Activated CD8-positive, alpha-beta memory T cell treated with anti-CD3 and anti-CD28 coated beads for 24 hours (primary cell): ENCODE measurements at places on chromosomes 6 and 20.
A peak's percentile ranks its signal among the peaks of the same experiment; 100 is the strongest.

GRCh38 chr6:95784869-95785268, 207.5 kb downstream of the MANEA start:
- no peak for DNase-seq

DNA sequence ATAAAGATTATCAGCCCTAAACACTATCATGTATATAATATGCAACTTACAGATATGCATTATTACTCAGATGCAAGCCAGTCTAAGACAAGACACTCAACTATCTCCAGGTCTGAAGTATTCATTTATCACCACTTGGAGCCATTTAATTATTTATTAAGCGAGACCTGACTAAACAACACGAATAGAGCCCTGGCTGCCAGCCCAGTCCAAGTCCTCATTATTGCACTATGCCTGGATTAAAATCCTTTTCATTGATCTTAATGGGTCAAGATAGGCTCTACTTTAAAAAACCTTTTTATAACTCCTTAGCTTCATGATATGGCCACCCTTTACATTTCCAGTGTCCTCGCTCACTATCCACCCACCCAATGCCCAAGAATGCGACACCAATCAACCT, 183.1 kb upstream of the MARCKS start:
- no peak for DNase-seq

DNA sequence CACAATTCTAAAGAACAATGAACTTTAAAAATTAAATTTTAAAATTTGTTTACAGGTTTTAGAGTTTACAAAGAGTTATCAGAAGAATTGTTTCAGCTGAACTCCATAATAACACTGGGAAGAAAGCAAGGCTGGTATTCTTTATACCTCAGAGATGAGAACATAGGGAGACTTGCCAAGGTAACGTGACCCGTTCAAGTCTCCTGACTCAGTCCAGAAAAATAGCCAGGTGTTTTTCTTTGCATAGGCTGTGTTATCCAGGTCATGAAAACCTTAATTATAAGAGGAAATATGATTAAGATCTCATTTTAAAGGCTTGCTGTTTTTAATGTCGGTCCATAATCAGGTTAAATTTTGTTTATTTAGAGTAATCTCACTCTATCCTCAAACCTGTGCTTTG, 8.5 kb upstream of the C6orf141 start:
- no peak for DNase-seq

GRCh38 chr20:13017883-13018535, 9.2 kb downstream of the SPTLC3 start:
- no peak for DNase-seq

DNA sequence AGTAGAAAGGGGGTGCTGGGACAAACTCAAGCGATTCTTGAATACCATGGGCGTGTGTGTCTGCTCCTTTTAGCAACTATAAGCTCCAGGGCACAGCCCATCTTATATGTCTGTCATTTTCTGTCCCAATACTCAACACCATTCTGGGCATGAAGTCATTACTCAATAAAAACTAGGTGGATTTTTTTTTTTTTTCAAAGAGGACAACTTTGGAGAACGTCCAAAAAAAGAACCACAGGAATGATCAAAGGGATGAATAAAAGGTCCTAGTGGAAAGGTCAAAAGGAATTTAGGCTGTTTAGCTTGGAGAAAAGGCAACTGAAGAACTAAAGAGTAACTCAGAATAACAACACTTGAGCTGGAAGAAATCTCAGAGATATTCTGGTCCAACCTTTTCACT, 24.4 kb downstream of the UQCC1 start:
- no peak for DNase-seq

DNA sequence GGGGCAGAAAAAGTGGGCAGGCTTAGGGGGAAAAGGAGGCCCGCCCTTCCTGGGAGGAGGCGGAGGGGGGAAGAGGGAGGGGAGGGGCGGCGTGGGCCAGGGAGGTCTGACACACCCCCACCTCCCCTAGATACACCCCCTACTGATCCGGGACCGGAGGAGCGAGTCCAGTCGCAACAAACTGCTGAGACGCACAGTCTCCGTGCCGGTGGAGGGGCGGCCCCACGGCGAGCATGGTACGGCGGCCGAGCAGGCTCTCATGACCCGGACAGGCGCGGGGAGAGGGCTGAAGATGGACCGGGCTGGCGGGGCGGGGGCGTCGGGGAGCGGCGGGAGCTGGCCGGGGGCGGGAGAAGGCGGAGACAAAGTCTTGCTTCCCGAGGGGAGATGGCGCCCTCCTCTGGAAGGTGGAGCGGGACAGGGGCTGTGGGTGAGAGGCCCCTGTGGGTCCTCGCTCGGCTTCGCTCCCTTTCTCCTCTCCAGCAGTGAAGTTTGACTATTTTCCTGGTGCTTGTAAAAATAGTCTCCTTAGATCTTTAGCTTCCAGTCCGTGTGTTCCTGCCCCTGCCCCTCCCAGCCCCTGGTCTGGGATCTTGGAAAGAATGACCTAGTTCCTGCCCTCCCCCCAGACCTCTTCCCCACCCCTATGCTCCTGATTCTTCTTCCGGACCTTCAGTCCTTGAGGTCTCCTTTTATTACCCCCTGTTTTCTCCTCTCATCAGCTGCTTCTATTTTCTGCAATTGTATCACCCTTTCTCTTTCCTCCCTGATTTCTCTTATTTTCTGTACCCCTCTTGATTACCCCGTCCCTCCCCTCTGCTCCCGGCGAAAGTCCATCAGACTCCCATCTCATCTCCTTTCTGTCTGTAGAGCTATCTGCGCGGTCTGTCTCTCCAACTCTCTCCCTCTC, 6.1 kb downstream of the SYNGAP1 start:
- peak; percentile 91 for DNase-seq

DNA sequence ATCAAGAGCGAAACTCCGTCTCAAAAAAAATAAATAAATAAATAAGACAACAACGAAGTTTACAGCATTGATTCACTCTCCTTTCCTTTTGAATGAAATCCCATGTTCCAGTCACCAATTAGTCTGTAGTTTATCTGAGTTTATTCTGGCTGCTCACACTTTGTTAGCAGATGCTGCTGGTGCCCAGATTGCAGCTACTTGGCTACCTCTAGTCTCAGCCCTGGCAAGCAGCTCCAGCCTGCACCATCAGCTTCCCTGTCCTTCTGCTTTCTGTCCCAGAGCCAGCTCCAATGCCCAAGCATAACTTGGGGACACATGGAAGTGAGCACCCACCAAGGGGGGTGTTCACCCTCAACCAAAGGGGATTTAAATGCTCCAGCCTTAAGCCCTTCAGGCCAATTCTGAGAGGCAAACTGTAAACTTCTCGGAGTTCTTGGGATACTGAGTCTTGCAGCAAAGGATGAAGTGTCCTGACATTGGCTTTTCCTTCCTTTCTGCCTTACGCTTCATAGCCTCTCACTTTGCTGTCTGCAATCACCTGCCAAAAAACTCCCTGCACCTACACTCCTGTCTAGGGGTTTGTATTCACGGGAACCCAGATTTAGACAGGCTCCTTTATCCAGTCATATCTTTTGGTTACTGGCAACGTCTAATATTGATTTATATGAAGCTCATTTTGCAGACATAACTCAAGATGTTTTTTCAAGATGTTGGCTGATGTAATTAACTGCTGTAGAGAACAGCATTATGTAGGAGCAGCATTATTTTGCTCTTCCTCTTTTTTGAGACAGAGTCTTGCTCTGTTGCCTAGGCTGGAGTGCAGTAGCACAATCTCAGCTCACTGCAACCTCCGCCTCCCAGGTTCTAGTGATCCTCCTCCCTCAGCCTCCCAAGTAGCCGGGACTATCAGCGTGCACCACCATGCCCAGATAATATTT, 9.8 kb upstream of the TASP1 start:
- DNase-seq = no peak

- no peak for DNase-seq
These were observed 50.5 kb downstream of the KCNQ2 start for GRCh38 chr20:63421913-63422312.

GRCh38 chr6:37042150-37042549, 36.7 kb downstream of the FGD2 start:
- DNase-seq = no peak

DNA sequence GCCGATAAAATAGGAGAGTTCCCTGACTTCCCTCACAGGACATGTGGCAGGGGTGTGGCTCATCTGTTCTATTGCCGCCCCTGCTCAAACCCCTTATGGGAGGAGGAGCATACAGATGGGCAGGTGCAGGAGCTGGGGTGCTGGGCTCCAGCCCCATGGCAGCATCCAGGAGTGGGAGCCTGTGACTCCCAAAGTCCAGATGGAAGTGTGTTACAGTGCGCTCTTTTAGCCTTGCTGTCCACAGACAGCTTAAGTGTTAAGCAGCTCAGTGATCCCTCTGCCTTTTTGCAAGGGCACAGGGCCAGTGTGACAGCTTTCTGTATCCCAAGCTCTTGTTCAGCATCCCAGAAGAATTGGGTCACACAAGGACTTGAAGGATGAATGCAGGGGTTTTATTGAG, 212.3 kb upstream of the MYLIP start:
- DNase-seq = no peak

GRCh38 chr6:127164036-127164435, 45.6 kb downstream of the RSPO3 start:
- DNase-seq = no peak

DNA sequence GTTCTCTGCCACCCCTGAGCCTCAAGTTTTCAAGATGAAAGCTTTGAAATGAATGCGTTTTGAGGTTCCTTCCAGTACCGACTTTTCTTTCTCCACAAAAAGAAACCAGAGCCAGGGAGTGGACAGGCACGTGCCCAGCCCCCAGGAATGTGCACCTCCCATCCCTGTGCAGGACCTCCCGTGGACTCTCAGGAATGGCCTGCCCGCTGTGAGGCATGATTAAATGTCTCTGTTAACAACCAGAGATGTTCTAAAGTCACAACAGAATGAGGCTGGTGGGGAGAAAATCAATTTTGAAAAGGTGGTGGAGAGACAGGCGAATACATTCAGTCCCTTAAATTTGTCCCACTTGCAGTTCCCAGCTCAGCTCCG, 1.5 kb downstream of the TGM3 start:
- no peak for DNase-seq

DNA sequence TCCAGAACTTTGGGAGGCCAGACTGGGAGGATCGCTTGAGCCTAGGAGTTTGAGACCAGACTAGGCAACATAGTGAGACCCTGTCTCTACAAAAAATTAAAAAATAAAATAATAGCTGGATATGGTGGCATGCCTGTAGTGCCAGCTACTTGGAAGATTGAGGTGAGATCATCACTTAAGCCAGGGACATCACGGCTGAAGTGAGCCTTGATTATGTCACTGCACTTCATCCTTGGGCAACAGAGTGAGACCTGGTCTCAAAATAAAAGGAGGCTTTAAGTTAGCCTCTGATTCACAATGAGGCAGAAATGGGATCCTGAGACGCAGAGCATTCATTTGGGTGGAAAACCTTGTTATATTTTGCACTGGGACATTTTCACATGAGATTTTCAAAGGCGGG, 57.0 kb downstream of the TULP4 start:
- DNase-seq = no peak

DNA sequence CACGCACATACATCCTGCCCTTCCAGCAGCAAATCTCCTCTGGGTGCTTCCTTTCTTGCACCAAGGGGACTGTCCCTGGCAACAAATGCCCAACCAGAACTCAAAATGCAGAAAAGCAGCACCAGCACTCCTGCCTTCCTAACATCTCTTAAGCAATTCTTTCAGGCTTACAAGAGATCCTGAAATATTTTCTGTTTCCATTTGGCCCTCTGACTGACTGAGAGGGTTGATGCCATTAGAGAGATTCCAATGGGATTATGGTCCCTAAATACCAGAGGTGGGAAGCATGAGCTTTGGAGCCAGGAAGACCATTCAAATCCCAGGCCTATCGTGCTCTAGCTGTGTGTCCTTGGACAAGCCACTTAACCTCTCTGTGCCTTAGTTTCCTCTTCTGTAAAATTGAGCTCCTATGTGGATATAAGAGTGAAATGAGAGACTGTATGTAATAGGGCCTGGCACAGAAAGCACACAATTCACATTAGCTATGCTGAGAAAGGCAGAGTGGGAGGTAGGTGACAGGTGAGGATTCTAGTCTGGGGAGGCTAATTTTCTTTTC, 56.8 kb downstream of the PRDM1 start:
- no peak for DNase-seq

DNA sequence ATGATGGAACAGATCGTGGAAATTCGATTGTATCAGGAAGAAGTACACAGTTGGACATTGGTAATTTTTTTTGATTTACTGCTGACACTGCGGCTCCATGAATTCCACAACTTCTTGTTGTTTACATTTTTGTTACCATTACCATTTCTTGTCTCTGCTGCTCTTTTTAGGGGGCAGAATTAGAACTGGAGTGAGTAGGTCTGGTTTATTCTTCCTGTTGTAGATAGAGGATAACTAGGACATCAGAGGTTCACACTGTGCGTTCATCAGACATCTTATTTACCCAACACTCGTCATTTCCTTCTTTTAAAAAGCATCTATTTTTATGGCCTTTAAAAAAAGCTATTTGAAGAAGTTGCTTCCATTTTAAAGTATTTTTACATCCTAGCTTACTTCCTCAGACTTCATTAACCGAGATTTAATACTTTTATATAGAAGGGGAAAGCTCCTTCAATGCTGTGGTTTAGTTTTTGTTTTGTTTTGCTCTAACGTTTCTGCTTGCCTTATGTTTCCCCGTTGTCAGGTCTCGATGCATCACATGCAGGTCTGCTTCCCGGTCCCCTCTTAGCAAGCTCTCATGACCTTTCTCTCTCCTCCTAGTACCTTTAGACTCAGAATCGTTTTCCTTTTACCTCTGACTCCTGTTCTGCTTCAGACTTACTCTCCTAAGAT, 139.1 kb downstream of the ARID1B start:
- no peak for DNase-seq

GRCh38 chr20:237929-238328, 10.9 kb downstream of the DEFB129 start:
- no peak for DNase-seq

DNA sequence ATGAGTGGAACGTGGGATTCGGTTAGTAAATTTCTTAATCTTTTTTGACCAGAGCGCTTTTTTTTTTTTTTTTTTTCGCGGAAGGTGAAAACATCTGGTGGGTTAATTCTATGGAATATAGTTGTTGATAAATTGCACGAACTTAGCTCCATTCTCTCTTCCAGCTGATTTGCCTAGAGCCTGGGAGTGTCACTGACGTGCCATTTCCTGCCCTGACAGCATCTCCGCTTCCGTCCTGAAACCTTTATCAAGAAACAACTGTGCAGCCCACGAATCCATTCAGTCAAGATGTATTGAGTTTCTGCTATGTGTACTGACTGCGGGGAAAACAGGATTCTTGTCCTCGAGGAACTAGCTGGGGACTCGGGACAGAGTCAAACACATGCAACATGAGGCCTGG, 59.5 kb upstream of the TGM3 start:
- DNase-seq = no peak

- no peak for DNase-seq
These were observed 226.1 kb downstream of the SOD2 start for GRCh38 chr6:159466926-159467325.

- no peak for DNase-seq
These were observed 22.7 kb upstream of the MLN start for GRCh38 chr6:33826537-33826936.
